ENCODE measurements at places on chromosomes 4 and X.

DNA sequence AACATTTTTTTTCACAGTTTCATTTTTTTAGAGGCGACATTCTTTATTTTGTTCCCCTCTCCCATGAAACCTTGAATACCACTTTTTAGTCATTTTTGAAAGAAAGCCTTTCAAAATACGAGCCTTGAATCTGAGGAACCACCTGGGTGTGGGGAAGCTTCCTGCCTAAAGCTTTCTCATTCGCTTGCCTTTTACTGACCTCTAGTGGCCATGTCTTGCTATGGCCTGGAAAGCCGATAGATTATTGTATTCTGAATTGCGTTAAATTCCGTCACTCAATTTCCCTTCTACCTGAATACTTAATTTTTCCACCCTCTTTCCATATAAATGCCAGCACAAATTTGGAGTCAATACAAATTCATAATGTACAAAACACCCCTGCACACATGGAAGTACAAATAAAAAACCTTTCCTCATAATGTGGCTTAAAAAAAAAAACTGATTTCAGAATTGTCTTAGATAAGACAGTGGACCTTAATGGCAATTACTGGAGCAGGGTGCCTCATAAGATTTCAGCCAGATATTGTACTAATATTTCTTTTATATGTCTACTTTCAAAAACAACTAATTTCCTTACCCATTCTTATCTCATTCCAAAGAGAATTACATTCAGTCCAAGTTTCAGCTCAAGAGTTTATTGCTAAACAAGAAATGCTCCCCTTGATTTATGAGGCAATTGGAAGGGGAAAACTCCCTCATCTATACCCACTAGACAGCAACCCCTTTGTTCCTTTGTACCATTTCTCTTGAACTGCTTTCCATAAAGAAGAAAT, 217.9 kb downstream of the CENPC start:
- DNase-seq, result peak; percentile 14

DNA sequence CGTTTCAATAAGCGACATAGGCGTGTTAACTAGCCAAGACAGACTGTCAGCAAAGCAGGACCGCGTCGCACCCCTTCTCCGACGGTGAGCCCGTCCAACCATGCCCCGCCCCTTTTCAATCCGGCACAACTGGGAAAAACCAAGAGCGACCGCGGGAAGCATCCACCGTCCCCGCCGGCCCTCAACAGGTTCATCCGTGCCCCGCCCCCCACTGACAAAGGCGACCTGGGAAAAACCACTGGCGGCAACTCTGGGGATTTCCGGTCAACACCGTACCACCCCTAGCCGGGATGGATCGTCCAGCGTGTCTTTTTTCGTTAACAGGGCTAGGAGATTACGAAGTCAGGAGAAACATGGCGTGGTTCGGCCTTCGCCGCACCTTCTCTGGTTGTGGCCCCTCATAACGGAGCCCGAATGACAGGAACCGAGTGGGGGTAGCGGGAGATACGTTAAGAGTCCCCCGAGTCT, 377 bp downstream of the TIMM17B start:
- DNase-seq, result no peak

DNA sequence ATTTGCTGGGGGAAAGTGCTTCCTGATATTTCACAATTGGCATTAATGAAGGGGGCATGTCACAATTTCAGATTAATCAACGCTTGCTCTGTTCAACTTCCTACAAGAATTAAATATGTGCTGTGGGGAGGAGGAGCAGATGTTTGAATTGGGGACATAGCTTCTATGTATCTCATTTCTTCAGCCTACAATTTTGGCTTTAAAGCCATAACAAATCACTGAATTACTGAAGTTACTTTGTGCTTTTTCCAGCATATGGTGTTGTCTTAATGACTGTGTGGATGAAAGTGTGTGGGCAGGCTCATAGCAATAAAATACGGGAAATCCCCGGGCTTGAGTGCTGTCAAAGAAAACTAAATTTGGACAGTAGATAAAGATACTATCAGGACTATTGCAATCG, 813 bp downstream of the TLR7 start:
- DNase-seq, result no peak

DNA sequence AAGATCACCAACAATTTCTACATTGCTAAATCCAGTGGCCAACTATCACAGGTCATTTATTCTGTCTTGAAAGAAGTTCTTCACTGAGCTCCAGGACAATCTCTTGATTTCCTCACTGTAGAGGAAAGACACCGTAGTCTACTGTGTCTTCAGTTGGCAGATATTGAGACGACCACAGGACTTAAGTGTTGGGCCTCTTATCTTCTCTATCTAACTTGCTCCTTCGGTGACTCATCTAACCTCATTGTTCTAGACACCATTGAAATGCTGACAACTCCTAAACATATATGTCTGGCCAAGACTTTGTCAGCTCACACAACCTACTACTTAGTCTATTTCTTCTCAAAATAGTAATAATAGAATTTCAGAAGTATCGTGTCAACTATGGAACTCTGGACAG, 425.8 kb downstream of the ARAP2 start:
- DNase-seq, result no peak

DNA sequence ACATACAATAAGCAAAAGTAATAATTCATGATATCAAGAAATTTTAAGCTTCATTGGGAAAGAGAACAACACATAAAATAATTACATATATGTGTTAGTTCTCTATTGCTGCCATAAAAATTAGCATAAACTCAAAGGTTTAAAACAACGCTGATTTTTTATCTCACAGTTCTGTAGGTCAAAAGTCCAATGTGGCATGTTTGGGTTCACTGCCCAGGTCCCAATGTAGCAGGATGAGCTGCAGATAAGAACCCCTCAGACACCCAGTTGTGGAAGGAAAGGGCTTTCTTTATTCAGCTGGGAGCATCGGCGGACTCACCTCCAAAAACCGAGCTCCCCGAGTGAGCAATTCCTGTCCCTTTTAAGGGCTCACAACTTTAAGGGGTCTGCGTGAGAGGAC, 13.1 kb upstream of the MAGEB16 start:
- no peak for DNase-seq

GRCh38 chr4:8564595-8564994, 15.6 kb upstream of the GPR78 start:
- DNase-seq, result no peak

- DNase-seq, result no peak
Observed at GRCh38 chrX:125713633-125714032, 394.0 kb downstream of the TEX13C start.

DNA sequence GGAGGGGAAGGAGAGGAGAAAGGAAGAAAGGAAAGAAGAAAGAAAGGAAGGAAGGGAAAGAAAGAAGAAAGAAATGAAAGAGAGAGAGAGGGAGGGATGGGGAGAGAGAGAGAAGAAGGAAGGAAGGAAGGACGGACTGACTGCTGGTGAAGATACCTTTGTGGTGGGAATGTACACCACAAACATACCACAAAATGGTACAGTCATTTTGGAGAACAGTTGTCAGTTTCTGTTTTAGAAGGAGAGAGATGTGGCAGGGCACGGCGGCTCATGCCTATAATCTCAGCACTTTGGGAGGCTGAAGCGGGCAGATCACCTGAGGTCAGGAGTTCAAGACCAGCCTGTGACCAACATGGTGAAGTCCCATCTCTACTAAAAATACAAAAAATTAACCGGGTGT, 40.0 kb upstream of the SHISA3 start:
- DNase-seq, result no peak

DNA sequence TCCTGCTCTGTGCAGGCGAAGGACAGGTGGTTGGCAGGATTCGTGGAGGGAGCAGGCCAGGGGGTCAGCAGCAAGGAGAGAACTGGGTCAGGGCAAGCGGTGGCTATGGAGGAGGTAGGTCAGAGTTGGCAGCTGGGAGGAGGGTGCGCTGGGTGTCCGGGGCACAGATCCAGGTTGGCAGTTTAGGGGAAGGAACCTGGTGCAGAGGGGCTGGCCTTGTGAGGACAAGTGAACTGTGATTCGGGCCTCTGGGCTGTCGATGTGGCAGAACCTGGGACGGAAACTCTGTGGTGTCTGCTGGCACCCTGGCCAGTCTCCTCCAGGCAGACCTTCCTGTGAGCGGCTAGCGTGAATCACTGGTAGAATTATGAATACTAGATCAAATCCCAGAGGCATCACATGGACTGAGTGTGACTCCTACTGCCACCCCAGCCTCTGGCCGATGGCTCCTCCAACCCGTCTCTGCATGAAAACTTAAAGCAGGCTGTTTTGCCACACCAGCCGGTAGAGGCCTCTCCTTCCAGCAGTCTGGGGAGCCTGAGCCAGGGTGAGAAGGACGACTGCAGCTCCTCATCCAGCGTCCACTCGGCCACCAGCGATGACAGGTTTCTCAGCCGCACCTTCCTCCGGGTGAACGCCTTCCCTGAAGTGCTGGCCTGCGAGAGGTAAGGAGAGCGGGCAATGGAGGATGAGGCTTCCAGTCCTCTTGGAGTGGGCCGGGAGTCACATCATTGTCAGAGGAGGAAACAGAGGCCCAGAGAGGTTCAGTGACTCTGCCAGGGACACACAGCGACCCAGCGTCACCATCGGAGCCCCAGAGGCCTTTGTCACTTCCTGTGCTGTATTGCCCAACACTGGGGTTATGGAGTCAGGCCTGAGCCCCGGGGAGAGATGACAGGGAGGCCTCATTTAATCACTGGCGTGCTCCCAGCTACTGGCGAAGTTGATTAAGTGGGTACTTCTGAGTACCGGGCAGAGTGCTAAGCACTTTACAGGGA, 20.3 kb downstream of the EVC start:
- DNase-seq, result no peak

DNA sequence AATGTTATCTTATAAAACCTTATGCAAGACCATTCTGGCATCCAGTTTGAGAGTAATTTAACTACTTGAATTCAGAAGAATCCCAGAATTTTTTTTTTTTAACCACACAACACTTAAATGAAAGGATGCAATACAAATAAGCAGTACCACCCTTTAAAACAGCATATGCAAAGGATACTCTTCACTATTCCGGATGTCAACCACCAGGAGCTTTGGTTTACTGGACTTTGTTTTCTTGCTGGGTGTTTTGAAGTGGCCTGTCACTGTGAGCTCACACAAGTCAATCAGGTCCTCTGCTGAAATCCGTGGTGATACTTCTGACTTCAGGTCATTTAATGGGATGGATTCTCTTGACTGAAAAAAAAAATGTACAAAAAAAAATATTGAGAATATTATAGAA, 200.0 kb downstream of the TBCK start:
- no peak for DNase-seq

DNA sequence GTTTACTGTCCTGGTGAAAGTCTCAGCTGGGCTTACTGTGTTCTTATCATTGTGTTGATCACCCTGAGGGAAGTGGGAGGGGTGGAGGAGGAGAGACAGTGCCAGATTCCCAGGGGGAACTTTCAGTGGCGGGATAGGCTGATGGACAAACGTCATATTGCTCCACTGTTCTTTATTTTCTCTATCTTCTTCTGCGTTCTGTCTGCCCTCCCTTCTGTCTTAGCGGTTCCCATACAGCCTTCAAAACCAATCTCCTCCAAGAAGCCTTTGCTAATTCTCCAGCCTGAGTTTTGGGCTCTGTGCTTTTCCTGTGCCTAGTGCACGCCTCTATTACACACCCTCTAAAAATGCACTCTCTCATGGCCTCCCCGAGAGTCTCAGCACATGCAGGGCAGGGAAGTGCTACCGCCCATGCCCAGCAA, 448.7 kb upstream of the FAT1 start:
- peak; percentile 58 for DNase-seq

- DNase-seq, result no peak
Observed at GRCh38 chrX:124211312-124211942, 121.0 kb upstream of the TEX13D start.

DNA sequence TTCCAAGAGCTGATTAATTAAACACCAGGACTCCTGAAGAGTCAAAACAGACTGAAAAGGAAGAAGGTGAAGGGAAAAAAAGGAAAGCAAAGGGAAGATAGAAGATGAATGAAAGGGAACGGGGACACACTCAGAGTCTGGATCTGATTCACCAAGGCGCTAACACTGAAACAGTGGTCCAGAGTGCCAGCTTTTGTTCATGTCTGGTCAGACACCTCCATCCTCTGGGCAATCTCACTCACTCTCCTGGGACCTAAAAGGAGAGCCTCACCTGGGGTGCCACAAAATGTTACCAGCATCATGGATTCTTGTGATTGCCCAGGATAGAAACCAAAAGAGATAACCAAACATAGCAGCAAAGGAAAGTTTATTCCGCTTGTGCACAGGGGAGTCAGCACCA, 120.3 kb upstream of the AFF2 start:
- no peak for DNase-seq

- DNase-seq, result peak; percentile 52
Observed at GRCh38 chr4:150510176-150510865, 71.6 kb upstream of the MAB21L2 start.

DNA sequence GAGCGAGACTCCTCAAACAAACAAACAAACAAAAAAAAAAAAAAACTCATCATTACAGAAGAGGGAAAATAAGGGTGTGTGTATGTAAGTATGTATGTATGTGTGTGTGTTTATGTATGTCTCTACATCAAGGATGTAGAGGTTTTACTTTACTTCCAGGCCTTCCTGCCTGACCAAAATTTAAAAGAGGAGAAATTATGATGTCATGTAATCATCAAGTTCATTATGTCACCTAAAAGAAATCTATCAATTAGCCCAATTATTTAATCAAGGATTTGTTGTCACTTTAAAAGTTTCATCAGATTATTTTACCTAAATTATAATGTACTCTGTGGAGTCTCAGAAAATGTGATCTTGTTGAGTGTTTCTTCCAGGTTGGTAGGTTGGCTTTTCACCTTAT, 21.6 kb downstream of the GUCY1A1 start:
- DNase-seq, result no peak

GRCh38 chrX:316351-317325, 2.0 kb downstream of the GTPBP6 start:
- DNase-seq, result no peak

DNA sequence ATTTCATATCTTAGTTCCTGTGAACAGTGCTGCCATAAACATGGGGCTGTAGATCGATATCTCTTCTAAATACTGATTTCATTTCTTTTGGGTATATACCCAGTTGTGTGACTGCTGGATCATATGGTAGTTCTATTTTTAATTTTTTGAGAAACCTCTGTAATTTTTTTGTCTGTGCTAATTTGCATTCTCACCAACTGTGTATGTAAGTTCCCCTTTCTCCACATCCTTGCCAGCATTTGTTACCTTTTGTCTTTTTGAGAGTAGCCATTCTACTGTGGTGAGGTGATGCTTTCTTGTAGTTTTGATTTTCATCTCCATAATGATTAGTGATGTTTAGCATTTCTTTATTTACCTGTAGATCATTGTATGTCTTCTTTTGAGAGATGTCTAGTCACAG, 2086.5 kb upstream of the TENM3 start:
- no peak for DNase-seq

GRCh38 chr4:137069473-137069872, 462.8 kb downstream of the PCDH18 start:
- no peak for DNase-seq

DNA sequence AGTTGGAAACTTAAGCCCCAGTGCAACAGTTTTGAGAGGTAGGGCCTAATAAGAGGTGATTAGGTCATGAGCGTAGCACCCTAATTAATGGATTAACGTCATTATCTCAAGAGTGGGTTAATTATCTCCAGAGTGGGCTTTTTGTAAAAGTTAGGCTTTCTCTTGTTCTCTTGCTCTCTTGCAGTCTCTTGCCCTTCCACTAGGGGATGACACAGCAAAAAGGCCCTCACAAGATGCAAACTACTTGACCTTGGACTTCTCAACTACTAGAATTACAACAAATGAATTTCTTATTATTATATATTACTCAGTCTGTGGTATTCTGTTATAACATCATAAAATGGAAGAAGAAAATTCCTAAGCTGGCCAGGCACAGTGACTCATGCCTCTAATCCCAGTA, 22.1 kb upstream of the NDST3 start:
- DNase-seq, result no peak

- no peak for DNase-seq
Observed at GRCh38 chrX:106436691-106437090, 175.1 kb upstream of the RADX start.

Data from AG09319 (cell line).